ENCODE measurements at places on chromosomes 1 and 21. TPM values are rescaled to one million over a fixed set of nuclear protein-coding genes. Genes with fewer than 3 reads are reported as not detected.
A peak's percentile ranks its signal among the peaks of the same experiment; 100 is the strongest.

DNA sequence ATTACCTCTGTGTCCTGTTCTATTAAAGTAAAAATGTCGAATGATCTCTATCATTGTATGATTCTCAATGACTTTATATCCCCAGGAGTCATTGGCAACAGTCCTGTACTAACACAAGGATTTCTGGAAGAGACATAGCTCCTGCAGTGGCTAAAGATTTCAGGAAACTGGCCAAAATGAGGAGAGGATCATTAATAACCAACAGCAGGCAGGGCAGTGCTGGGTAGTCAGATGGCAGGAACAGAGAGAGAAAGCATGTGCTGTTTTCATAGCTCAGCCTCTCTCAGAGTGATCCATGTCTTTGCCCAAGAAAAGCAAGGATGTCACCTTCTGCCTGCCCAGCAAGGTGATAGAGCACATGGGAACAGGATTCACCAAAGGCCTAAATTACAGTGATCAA lies 604.7 kb upstream of the PLXNA2 start:
- no peak for DNase-seq

DNA sequence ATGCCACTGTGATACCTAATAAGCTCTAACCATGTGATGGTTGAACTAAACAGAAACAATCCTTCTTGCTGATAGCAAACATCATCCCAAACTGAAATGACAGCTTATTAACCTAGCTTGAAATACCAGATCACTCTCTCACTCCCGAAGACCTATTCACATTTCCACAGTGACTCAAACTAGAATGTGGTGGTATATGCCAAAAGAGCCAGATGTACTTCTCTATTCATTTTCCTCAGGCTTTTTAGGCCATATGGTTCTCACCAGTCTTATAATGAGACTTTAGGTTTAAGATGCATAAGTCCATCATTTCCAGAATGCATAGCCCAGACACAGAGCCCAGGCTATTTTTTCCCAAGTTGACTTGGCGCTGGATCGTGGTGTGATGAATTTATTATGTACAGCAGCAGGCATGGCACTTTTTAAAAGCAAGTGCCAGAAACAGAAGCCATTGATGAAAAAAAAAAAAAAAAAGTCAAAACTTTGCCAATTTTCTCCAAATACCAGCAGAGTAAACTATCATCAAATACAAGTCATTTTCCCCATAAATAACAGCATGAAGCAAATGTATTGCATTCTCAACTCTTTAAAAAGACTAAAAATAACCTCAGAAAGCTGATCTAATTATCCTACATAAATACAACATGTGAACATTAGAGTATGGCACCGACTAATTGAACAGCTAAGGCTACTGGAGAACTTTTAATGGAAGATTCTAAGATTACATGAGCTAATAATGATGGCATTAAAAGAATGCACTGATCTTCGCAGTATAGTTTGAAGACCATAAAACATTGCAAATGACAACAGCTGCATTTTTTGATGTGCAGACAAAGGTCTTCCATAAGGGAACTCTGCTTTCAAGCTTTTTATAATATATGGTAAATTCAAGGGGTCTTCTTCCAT lies 365.4 kb downstream of the LRRIQ3 start:
- no peak for DNase-seq

DNA sequence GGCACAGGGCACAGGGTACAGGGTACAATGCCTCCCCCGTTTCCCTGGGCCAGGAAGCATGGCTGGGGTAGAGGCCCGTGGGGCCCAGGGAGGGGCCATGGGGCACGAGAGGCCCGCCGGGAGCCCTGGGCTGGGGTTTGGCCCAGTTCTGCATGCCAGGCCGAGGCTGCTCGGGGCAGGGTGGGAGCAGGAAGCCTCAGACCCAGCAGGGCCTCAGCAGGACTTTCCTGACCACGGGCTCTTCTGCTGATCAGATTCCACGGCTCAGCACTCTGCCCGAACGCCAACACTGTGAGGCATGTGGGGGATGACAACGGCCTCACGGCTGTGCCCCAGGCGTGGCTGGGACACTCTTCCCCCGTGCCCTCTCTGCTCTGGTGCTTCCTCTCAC lies 104.3 kb downstream of the NPHP4 start:
- DNase-seq: no peak

GRCh38 chr1:198549866-198550265 lies 9.4 kb upstream of the ATP6V1G3 start:
- DNase-seq: no peak

DNA sequence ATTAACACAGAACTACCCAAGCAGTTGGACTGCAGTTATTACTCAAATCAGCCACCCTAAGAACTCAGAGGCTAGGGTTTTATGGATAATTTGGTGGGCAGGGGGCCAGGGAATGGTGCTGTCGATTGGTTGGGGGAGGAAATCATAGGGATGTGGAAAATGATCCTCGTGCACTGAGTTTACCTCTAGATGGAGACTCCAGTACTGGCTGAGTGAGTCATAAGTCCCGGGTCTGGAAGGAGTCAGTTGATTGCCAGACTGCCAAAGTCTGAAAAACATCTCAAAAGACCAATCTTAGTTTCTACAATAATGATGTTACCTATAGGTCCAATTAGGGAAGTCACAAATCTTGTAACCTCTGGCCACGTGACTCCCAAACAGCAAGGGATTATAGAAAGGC lies 257.5 kb upstream of the PRMT6 start:
- peak; percentile 1 for DNase-seq

PRPF38B gene
- 9.0 TPM for total RNA-seq

FLG2 gene
- total RNA-seq: not detected

Data from IMR-90 (cell line).